Gastroesophageal sphincter (tissue), 4 donors: ENCODE measurements at places on chromosomes 3 and 15. TPM values are rescaled to one million over a fixed set of nuclear protein-coding genes. Genes with fewer than 3 reads are reported as not detected.

Gene HGD
- not detected for total RNA-seq

Gene FMN1
- 7.2 TPM for total RNA-seq

Gene RAB6B
- 16.1 TPM for total RNA-seq

Gene DPH6
- 5.4 TPM for total RNA-seq

Gene SCAANT1
- total RNA-seq: not detected

Gene MUSTN1
- total RNA-seq: 12.5 TPM

Gene CEP19
- 1.1 TPM for total RNA-seq

Gene EIF5A2
- 11.0 TPM for total RNA-seq

Gene FAM107A
- 27.9 TPM for total RNA-seq

Gene PLEKHO2
- 47.3 TPM for total RNA-seq

Gene XCR1
- total RNA-seq: under 0.01 TPM

Gene KLHL40
- total RNA-seq: not detected

Gene HOMER2
- 21.0 TPM for total RNA-seq

Gene KY
- total RNA-seq: 4.8 TPM

Gene DPPA2
- total RNA-seq: not detected

Gene CILP
- total RNA-seq: 114 TPM

Gene ISY1
- 30.4 TPM for total RNA-seq

Gene SAMD7
- not detected for total RNA-seq

Gene ADGRG7
- total RNA-seq: not detected

Gene MUC13
- total RNA-seq: not detected

Gene TMEM212
- not detected for total RNA-seq

Gene SPINT1
- total RNA-seq: 2.0 TPM

Gene UROC1
- not detected for total RNA-seq

Gene GOLGA6L7
- not detected for total RNA-seq

Gene ATP13A4
- not detected for total RNA-seq

Gene RASL12
- 43.2 TPM for total RNA-seq

Gene CLDN18
- not detected for total RNA-seq

Gene LIPH
- 1.2 TPM for total RNA-seq

Gene GRIP2
- total RNA-seq: 1.0 TPM

Gene AADAC
- total RNA-seq: not detected

Gene CCDC32
- 45.8 TPM for total RNA-seq

Gene SH2D7
- total RNA-seq: not detected

Gene LYSMD2
- total RNA-seq: 11.2 TPM

Gene CIB2
- 7.1 TPM for total RNA-seq

Gene ZNF860
- total RNA-seq: 0.40 TPM

Gene SYNPR
- total RNA-seq: 0.47 TPM

Gene ZSCAN2
- 13.8 TPM for total RNA-seq

Gene LTK
- not detected for total RNA-seq

Gene BOC
- total RNA-seq: 83.8 TPM

Gene GOLGA8K
- 1.4 TPM for total RNA-seq

Gene EPHB3
- 3.7 TPM for total RNA-seq

Gene ARHGAP11A
- 1.6 TPM for total RNA-seq

Gene HRH1
- total RNA-seq: 8.3 TPM

Gene UQCC5
- total RNA-seq: 1.9 TPM

Gene GPR27
- 2.8 TPM for total RNA-seq

Gene LRRC2
- 1.1 TPM for total RNA-seq

Gene NPAP1
- total RNA-seq: not detected

Gene FEZF2
- not detected for total RNA-seq

Gene LRRC49
- total RNA-seq: 12.3 TPM

Gene ADCY5
- 148 TPM for total RNA-seq

Gene ARIH2
- 121 TPM for total RNA-seq
